ENCODE measurements at places on chromosomes 3 and 15. TPM values are rescaled to one million over a fixed set of nuclear protein-coding genes. Genes with fewer than 3 reads are reported as not detected.

LSMEM2 gene
- 1.4 TPM for total RNA-seq

GPR62 gene
- total RNA-seq = 0.27 TPM

THSD4 gene
- 85.5 TPM for total RNA-seq

AEN gene
- total RNA-seq = 7.5 TPM

CHL1 gene
- 78.5 TPM for total RNA-seq

ADIPOQ gene
- total RNA-seq = 1.4 TPM

TPRG1 gene
- 0.49 TPM for total RNA-seq

TGM4 gene
- not detected for total RNA-seq

GHSR gene
- total RNA-seq = not detected

DNAH12 gene
- 0.71 TPM for total RNA-seq

PRSS50 gene
- 1.2 TPM for total RNA-seq

GRIP2 gene
- total RNA-seq = 9.1 TPM

RTP3 gene
- not detected for total RNA-seq

All from camera-type eye (tissue), 1 donor.